ENCODE measurements at places on chromosomes 1 and 21.

- no peak for DNase-seq
Measured at GRCh38 chr1:229127301-229127700, 143.6 kb upstream of the RAB4A start.

DNA sequence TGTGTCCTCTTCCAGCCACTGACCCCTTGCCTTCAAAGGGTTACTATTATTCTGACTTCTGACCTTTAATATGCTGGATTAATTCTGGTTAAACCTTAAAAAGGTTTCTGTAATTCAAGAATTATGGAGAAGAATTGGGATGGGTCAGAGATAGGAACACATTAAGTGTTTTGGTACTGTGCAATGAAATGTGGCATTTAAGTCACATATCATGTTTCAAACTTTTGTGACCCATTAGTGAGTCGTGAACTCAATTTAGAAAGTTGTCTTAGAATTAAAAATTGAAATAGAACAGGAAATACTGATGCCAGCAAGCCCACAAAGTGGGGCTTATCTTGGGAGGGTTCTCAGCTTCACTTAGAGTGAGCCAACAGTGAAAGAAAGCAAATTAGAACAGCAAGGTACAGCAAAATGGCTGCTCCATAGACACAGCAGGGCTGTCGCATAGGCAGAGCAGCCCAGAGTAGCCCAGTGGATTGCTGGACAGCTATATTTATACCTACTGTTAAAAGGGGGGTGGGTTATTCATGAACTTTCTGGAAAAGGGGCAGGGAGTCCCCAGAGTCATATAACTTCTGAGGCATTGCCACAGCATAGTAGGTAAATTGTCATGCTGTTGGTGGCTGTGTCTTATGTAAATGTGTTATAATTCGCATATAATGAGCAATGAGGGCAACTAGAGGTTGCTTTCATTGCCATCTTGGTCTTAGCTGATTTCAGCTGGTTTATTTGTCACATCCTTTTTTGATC, 10.5 kb downstream of the SCP2 start:
- no peak for DNase-seq

DNA sequence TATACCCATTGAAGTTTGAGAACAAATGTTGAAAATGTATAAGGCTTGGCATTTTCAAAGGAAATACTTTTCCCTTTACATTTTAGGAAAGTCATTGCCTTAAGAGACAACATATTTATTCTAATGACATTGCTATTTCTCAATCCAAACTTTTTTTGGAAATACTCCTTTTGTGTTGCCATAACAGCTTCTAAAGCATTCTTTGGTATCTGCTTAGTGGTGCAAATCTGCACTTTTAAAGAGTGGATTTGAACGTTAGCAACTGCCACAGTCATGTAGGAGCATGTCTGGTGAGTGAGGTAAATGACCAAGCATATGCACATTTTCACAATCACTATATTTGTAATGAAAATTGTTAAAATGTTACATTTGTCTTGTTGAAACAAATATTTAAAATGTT, 124.4 kb upstream of the GORAB start:
- DNase-seq, result no peak

DNA sequence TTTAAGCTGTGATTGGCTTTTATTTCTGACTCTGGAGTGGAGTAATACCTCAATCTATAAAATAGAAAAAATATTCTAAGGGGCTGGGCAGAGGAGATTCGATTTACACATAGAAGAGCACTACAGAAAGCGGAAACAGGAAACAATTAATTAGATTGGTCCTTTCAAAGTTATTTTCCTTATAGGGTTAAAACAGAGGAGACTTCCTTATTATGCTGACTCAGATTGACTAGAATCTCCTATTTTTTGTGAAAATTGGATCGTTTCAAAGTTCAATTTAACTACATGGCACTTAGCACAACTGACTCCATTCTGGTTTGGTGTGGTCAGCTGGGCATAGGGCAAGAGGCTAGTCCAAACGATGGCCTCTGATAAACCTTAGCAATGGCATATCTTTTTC, 48.3 kb upstream of the NCAM2 start:
- DNase-seq, result no peak

DNA sequence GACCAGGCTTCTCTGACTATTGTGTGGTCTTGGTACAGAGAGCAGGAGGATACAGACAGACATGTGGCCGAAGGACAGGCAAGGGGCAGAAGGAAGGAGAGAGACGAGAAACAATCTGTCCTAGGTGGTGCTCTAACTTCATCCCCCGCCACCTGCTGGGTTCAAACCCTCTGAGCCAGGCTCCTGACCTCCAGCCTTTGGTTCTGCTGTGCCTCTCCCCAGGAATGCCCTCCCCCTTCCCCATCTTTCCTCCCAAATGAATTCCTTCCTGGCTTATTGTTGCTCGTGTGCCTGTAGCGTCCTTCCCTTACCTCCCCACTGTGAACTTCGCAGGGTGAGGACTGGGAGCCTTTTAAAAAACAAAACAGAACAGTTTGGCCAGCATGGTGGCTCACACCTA, 5.4 kb downstream of the TCEA3 start:
- no peak for DNase-seq

DNA sequence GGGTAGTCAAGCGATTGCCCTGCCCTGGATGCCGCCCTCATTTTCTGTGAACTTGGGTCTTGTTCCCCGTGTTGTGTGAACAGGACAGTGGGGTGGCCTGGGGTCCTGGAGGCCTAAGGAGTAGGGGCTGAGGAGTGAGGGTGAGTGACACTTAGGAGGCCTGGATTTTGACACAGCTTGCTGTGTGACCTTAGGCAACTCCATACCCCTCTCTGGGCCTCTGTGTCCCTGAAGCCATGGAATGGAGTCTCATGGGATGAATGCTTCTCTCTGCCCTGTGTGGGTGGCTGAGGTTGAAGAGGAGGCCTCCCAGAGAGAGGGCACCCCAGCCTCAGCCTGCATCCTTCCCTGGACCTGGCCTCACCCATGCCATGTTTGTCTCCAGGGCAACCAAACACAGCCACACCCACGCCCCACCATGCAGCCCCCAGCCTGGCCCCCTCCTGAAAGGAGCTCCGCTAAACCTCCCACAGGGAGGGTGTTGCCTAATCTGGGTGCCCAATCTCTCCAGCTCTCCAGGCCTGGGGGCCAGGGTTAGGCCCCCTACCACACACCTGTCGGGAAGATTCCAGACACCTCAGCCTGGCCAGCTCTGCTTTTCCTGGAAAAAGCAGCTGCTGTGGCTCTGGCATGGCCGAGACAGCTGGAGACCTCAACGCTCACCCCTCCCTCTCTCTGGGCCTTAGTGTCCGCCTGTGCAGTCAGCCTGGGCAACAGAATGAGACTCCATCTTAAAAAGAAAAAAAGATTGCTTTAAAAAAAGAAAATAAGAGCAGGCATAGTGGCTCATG, 9.9 kb downstream of the MYOM3 start:
- DNase-seq, result no peak

- no peak for DNase-seq
Measured at GRCh38 chr1:78101514-78101913, 55.7 kb downstream of the GIPC2 start.

- DNase-seq, result no peak
Measured at GRCh38 chr1:103056423-103056822, 51.9 kb downstream of the COL11A1 start.

GRCh38 chr1:37932759-37933158, 14.1 kb downstream of the INPP5B start:
- no peak for DNase-seq

DNA sequence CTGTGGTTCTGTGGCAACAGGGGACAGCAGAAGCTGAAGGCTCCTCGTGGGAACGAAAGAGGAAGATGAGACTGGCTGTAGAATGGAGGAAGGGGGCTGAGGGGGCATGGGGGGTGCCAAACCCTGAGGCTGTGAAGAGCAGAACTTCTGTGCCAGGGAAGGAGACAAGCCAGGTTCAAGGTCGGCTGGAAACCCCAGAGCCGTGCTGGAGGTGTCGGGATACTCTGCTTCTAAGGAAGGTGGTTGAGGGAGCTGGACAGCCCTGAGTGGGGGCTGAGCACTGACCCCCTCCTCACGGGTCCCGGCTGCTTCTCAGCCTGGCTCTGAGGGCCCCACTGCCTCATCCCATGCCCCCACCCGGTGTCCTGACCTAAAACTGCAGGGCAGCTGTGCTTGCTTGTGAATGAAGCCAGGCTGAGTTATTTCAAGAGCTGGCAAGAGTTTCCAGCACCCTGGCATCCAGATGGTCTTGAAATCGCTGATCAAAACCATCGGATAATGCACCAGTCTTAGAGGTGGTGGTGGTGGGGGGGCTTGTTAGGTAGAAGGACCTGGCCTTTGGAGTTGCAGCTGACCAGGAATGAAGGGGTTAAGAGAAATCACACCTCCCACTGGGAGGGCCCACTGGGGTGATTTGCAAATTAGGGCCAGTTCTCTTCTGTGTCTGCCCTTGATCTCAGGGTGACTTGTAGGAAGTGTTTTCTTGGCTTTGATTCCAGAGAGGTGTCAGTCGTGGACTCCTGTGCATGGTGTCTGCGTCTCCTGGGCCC, 218.9 kb upstream of the C1orf174 start:
- DNase-seq, result no peak

GRCh38 chr1:12678820-12679219, 34.9 kb downstream of the AADACL4 start:
- DNase-seq, result no peak

- no peak for DNase-seq
Measured at GRCh38 chr1:60762176-60762575, 320.2 kb upstream of the NFIA start.

DNA sequence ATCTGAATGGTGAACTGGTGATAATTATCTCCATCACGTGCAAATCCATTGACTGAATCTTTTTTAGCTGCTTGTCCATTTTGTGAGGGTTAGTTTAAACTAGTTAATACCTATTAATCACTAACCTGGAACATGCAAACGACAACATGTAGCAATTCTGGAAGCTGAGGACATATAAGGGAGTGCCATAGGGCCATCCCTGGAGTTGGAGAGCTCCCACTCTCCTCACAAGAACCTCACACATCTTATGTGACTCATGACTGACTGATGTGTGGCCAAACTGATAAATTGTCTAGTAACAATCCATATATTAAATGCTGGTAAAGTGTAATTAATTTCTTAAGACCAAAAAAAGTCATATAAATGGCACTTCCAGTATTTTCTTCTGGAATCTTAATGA, 62.9 kb upstream of the HOOK1 start:
- DNase-seq, result no peak

DNA sequence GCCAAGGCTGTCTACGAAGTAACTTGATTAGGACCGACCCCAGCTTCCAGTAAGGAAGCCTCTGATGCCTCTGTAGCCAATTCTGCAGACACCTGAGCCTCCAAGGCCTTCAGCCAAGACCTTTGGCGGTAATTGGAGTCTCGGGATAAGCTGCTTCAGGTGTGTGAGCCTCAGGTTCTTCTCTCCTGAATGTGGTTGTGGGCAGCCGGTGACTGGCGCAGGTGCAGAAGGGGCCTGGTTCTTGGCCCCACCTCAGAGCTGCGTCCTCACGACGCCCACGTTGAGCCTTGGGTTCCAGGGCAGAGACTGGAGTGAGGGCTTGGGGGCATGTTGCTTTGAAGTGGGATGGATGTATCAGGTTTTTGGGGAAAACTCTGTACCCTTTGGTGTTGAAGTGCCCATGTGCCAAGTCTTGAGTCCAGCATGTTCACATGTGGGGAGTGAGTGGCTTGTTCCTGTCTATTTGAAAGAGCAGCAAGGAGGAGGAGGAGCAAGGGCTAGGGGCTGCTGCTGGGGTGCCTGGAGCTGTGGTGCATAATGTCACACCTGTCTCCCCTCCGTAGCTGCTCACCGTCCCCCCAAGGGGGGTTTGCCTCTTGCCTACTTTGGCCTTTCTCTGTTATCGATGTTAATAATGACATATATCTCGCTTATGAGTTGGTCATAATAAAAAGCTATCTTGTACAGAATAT, 1.4 kb downstream of the PSEN2 start:
- no peak for DNase-seq

DNA sequence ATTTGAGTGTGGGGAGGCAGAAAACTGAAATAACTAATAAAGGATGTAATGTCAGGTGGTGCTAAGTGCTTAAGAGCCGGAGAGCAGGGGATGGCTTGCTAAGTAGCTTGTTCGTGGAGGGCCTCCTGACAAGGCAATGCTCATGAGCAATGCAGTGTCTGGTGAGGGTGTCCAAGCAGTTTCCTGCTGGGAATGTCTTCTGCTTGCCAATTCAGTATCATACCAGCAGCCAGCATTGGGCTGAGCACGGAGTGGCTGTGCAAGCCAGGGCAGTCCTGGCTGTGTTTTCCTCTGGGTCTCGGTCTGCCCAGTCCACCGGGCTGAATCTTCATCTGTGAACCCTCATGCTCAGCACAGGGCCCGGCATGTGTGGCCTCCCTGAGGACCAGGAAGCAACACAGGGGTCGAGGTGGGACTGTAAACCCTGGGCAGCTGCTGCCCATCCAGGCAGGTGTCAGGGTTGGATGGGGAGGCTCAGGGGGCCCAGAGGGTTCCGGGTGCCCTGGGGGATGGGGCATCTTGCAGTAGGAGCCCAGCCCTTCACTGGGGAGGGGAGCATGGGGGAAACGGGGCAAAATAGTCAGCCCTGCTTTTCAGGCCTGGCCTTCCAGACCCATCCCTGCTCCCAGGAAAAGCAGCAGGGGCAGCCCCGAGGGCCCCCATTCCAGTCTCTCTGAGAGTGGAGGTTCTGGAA, 27.5 kb downstream of the EDN2 start:
- DNase-seq, result no peak

DNA sequence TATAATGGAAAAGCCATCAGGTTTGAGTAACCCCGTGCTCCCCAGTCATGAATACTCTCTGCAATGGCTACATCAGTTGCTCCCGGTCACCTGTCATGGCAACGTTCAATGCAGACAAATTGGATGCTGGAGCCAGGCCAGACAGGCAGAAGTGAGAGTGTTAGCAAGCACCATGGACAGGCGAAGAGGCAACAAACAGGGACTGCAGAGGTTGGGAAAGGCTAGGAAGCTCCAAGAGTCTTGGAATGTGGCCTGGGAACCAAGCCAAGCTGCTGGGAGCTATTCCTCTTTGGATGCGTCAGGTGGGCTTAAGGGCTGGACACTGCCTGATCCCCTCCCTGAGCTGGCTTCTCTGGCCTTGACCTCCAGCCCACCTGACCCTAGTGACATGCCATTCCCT, 102.9 kb downstream of the ACTL8 start:
- no peak for DNase-seq

GRCh38 chr1:245493029-245493428, 338.2 kb downstream of the KIF26B start:
- DNase-seq, result no peak

DNA sequence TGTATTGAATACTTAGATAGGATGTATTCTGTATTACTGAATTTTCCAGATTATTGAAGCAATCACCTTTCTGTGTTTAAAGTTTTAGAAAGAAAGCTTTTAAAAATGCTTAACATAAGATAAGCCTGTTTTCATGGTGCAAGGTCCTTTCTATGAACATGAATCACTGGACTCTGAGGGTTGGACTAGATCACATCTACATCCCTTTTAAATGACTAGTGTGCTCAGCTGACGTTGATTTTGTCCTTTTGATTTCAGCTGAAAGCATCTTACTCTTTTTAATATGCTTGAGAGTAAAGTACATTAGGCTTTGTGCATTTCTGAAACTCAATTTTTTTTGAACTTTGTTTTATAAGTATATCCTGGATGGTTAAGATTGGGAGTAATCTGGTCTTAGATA, 16.2 kb downstream of the MIER1 start:
- DNase-seq, result no peak
